ENCODE measurements at places on chromosomes 2 and 18.
A peak's percentile ranks its signal among the peaks of the same experiment; 100 is the strongest.

GRCh38 chr2:219551441-219552381 is 7.9 kb downstream of the TMEM198 start:
- peak; percentile 10 for DNase-seq

DNA sequence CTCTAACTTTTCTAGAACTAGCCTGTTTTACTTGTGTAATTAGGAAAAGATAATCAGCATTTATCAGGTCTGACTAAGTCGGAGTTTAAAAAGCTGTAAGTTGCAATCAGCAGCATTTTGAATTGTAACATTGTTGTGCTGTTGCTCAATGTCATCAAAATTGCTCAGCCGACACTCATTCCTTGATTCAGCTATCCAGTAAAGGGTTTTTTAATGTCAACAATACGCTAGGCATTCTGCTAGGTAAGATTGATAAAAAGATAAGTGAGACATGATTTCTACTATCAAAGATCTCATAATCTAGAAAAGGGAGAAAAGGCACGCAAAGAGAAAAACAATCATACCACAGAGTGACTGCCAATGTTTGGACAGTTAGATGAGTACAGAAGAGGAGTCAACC is 327.1 kb upstream of the CDH2 start:
- DNase-seq: no peak

GRCh38 chr18:12408247-12408869 is 629 bp downstream of the PRELID3A start:
- no peak for DNase-seq

DNA sequence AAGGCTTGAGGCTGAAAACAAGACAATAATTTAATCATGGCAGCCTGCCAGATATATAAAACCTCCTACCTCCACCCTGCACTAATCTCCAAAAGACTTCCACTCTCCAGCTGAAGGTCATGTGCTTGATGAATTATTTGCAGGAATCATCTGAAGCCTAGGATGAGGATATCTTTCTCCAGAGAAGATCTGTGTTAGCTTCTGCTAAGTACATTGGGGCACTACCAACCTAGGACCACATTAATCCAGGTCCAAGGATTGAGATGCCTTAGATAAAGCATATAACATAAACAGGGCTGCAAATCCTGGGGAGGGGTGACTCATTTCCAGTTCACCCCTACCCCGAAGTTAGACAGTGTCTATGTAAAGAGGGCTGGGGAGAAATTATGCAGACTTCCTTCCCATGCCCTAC is 80.5 kb upstream of the FRZB start:
- DNase-seq: peak; percentile 9

- no peak for DNase-seq
Measured at GRCh38 chr2:85854897-85855296, 33.9 kb downstream of the ST3GAL5 start.

DNA sequence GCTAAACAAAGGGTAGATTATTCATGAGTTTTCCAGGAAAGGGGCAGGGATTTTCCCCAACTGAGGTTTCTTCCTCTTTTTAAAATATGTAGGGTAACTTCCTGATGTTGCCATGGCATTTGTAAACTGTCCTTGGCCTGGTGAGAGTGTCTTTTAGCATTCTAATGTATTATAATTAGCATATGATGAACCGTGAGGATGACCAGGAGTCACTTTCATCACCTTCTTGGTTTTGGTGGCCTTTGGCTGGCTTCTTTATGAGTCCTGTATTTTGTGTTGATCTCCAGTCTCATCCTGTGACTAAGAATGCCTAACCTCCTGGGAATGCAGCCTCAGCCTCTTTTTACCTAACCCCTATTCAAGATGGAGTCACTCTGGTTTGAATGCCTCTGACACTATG is 391.0 kb upstream of the LINC00305 start:
- no peak for DNase-seq

DNA sequence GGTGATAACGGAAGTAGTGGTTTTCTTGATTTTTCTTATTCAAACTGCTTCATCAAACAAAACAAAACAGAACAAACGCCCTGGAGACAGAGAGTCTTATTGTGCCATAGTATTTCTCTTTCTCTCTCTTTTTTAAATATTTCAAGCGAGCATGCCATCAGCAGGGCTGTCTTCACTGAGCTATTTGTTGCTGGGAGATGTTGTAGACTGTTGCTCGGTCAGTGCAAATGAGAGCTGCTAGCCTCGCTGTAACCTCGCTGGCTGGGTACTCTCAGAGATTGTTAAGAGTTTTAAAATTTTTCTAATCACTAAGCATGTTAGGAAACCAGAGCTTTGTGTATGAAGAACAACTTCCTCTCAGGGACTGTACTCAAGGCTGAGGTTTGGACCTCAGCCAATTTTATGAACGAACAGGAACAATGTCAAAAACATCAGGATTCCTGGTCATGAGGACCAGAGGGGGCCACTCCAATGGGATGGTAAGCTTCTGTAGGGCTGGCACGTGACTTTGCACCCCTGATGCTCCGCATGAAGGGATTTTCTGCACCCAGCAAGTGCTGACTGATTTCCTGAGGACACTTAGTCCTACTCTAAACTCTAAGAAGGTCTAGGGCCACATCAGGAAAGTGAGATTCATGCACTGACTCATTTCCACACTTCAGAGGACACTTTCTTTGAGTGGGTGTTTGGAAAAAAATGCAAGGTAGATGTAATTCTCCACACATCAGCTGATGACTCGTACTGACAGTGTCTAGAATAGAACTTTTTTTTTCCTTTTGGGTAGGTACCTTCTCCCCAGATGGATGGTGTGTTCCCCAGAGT is 59.8 kb upstream of the IL1R1 start:
- DNase-seq: peak; percentile 88

GRCh38 chr2:231250146-231250545 is 51.7 kb downstream of the ARMC9 start:
- DNase-seq: no peak

- no peak for DNase-seq
Measured at GRCh38 chr2:230262246-230262645, 36.7 kb downstream of the SP140 start.

- DNase-seq: no peak
Measured at GRCh38 chr18:34694591-34695165, 15.4 kb upstream of the DTNA start.

GRCh38 chr2:156321243-156321904 is 11.1 kb downstream of the NR4A2 start:
- DNase-seq: no peak

DNA sequence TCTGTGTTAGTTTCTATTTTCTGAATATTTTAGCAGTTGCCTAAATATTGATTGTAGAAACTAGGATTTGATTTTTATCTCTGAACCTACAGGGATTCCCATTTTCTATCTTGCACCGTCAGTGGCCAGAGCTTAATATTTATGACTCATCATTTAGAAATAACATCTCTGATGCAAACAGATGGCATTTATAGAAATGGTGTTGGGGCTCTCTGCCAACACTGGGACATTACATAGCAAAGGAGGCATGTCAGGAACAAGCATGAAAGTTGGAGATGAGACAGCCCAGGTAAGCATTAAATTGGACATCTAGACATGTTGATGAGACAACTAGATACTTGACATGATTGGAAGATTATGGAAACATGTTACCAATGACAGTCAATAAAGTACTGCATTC is 165.3 kb upstream of the SYT4 start:
- no peak for DNase-seq

DNA sequence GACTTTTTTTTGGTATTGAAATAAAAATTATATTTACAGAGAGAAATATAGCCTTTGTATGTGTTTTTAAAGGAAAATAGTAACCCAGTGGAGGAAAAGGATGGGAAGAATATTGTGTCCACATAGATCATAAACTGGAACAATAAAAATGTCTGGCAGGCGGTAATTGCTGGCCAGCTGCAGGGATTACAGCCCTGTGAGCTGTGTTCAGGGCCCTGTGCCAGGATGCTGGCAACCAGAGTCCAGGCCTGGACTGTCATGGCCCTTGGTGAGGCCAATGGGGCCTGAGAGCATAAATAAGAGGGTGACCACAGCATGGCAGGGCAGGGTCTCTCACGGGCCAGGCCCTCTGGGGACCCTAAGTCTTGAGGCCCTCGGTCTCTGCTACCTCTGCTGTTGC is 171.2 kb downstream of the ACOXL start:
- DNase-seq: no peak

DNA sequence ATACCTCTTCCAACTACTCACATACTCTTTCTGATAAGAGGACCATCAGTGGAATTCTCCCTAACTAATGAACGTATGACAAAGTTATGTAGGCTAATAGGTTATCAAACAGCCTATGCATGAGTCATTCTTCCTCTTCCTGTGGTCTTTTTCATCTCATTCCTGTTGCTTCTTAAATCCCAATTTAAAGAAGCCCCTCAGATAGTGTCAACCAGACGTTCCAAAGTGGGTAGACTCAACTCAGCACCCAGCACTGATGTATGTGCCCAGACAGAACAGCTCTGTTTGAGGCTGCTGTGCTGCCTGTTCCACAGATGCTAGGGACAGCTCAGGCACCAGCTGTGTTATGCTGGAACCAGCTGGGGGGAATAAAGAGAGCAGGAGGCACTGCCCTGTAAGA is 52.6 kb downstream of the CXCR4 start:
- DNase-seq: no peak

DNA sequence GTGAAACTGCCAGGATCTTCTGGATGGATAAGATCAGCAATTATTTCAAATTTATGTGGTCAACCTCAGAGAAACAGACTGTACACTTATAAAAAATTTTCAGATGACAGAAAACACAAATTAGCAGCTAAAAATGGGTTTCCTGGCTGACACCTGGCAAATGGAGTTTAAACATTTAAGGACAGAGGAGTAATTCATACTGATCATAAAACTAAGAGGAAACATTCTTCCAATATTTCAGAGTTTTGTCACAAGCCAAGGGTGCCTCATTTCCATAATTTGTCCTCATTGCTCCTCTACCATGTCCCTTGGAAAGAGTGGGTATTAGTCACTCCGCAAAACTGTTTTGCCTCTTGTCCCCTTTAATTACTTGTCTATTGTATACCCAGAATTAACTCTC is 70.2 kb downstream of the TMEFF2 start:
- peak; percentile 53 for DNase-seq

DNA sequence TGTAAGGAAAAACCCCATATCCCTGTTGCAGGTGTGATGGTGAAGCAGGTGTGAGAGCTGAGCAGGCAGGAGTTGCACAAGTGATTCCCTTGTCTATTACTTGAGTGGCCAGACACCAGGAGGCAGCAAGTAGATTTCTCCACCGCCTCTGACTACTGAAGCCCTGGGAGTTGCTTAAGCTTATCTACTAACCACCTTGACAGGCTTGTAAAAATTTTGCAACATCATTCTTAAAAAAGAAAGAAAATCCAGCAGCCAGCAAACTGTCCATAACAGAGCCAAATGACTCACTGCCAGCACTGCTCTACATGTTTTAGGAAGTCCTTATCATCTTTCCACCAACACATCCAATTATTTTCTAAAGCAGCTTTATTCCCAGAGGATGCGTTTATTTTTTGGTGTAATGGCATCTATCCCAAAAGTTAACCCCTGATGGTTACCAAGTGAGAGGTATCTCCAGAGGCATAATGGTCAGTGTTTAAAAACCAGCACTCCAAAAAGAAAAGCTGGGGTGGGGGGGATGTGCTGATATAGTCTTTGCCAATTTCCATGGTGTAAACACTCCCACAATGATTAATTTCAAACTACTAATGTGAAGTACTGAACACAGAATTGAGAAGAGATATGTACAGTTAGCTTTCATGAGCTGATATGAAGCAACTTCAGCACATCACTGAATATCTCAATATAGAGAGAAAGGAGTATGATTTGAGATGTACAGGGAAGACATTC is 16.3 kb upstream of the GPR39 start:
- DNase-seq: peak; percentile 67

DNA sequence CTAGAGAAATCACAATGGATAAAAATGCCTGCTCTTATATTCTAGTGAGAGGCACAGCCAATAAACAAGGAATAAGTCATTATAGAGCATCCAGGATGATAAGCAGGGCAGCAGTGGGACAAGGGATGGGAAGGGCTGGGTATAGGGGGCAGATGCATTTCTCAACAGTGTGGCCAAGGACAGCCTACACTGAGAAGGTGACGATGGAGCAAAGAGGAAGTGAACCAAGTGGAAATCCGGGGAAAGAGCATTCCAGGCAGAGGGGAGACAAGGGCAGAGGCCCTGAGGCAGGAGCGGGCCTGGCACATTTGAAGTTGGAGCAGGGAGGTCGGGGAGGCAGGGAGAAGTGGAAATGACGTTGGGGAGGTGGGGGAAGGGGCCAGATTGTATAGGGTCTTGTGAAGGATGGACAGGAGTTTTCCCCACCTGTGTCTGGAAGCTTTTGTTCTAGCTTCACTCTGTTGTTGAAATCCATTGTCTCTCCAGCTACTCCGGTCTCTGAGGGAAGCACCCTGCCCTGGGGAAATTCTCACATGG is 17.6 kb downstream of the TMEM177 start:
- DNase-seq: no peak

DNA sequence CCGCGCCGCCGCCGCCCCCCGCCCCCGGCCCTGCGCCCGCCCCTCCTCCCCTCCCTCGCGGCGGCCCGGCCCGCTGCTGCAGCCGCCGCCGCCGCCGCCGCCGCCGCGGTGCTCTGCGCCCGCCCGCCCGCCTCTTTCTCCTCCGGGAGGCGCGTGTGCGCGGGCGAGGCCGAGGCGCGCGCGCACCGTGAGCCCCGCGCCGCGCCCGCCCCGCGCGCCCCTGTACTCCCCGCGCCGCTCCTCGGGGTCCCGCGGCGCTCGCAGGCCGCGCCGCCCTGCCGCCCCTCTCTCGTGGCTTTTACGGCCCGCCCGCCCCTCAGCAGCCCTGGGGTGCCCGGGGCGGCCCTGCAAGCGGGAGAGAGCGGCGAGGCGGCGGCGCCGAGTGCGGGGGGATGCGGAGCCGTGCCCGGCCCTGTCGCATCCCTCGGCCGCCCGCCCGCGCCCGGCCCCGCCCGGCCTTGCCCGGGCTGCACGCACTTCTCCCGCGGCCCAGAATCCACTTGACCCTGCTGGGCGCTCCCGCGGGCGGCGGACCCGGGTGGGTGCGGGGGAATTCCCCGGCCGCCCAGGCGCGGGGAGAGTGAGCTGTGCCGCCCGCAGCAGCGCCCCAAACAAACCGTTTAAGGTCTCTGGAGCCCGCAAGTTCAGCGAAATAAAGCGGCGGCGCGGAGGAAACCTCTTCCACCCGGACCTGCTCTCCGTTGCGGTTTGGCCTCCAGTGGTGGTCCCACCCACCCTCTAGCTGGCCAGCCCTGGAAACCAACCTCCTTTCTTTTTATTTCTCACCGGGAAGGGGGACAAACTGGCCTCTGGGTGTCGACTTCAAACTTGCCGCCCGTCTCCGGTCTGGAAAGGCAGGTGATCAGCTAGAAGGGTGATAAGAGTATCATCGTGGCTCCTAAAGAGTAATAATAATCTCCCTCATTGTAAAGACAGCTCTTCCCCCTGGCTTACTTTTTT is 37.4 kb downstream of the AFF3 start:
- peak; percentile 22 for DNase-seq

- DNase-seq: no peak
Measured at GRCh38 chr2:44931198-44931780, 10.2 kb upstream of the SIX3 start.

DNA sequence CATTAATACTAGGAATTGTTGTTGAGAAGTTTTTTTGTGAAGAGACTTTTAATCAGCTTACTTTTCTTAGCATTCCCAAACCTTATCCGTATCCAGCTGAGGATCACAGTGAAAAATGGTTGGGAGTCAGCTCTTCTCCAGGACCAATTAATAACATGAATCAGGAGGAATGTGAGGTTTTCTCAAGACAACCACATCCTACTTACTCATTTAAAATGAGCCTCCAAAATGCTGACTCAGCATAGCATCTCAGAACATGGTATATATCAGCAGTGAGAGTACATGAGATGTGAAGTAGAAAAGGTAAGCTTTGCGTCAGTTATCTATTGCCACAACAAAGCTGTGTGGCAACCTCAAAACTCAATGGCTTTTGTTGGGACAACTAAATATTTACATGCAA is 140.3 kb downstream of the NRP2 start:
- DNase-seq: peak; percentile 93
